Regular cardiac myocyte (primary cell): ENCODE measurements at places on chromosomes 3 and 15. TPM values are rescaled to one million over a fixed set of nuclear protein-coding genes. Genes with fewer than 3 reads are reported as not detected.

Gene MKRN2OS
- not detected in 2 replicates for total RNA-seq

Gene THRB
- total RNA-seq = 0.19 and 1.4 TPM in 2 replicates

Gene ACVR2B
- total RNA-seq = 1.9 and 3.7 TPM in 2 replicates

Gene HRG
- not detected in 2 replicates for total RNA-seq

Gene LSMEM2
- total RNA-seq = under 0.01 TPM in 1 of 2 replicates, not detected in the other

Gene ATP8B4
- total RNA-seq = 0.19 and 10.7 TPM in 2 replicates

Gene C3orf52
- total RNA-seq = 7.9 and 9.3 TPM in 2 replicates

Gene GOLGA6L4
- total RNA-seq = 0.19 and 1.1 TPM in 2 replicates

Gene C3orf20
- under 0.01 TPM in 1 of 2 replicates, not detected in the other for total RNA-seq

Gene HAPLN3
- 6.9 and 9.0 TPM in 2 replicates for total RNA-seq

Gene SCG3
- total RNA-seq = not detected in 2 replicates

Gene NKIRAS1
- total RNA-seq = 16.9 and 21.7 TPM in 2 replicates

Gene CSPG5
- total RNA-seq = 0.19 and 0.28 TPM in 2 replicates

Gene ARRDC4
- 11.8 and 16.3 TPM in 2 replicates for total RNA-seq

Gene ST8SIA2
- total RNA-seq = under 0.01 and 0.19 TPM in 2 replicates

Gene GASK1A
- 1.9 and 2.3 TPM in 2 replicates for total RNA-seq

Gene TTC21A
- total RNA-seq = 0.58 and 2.8 TPM in 2 replicates

Gene EFHB
- under 0.01 TPM in 1 of 2 replicates, not detected in the other for total RNA-seq

Gene PLSCR4
- total RNA-seq = 21.9 and 86.8 TPM in 2 replicates

Gene LDHAL6B
- not detected in 2 replicates for total RNA-seq

Gene EPB42
- not detected in 2 replicates for total RNA-seq

Gene TMCO5A
- total RNA-seq = not detected in 2 replicates

Gene ZNF660
- total RNA-seq = 0.77 and 3.1 TPM in 2 replicates

Gene ONECUT1
- total RNA-seq = not detected in 2 replicates

Gene ZBTB11
- 25.9 and 26.8 TPM in 2 replicates for total RNA-seq

Gene RTP4
- 0.58 and 0.85 TPM in 2 replicates for total RNA-seq

Gene OR5K3
- not detected in 2 replicates for total RNA-seq

Gene SMCO1
- 0.19 and 0.28 TPM in 2 replicates for total RNA-seq

Gene TP63
- under 0.01 and 0.28 TPM in 2 replicates for total RNA-seq

Gene TUSC7
- not detected in 2 replicates for total RNA-seq

Gene RLBP1
- not detected in 2 replicates for total RNA-seq

Gene FSIP1
- 1.3 and 2.8 TPM in 2 replicates for total RNA-seq

Gene CPNE9
- total RNA-seq = 0.19 TPM in 1 of 2 replicates, not detected in the other

Gene NR2E3
- 0.38 TPM in 1 of 2 replicates, not detected in the other for total RNA-seq

Gene SCG5
- total RNA-seq = 9.0 and 54.4 TPM in 2 replicates

Gene PPM1L
- total RNA-seq = 1.7 and 2.3 TPM in 2 replicates

Gene CHRM5
- not detected in 2 replicates for total RNA-seq

Gene RASGRP1
- total RNA-seq = 0.77 and 6.2 TPM in 2 replicates

Gene STAB1
- total RNA-seq = 1.1 and 2.9 TPM in 2 replicates
